ENCODE measurements at places on chromosomes 5 and 9.
A peak's percentile ranks its signal among the peaks of the same experiment; 100 is the strongest.

DNA sequence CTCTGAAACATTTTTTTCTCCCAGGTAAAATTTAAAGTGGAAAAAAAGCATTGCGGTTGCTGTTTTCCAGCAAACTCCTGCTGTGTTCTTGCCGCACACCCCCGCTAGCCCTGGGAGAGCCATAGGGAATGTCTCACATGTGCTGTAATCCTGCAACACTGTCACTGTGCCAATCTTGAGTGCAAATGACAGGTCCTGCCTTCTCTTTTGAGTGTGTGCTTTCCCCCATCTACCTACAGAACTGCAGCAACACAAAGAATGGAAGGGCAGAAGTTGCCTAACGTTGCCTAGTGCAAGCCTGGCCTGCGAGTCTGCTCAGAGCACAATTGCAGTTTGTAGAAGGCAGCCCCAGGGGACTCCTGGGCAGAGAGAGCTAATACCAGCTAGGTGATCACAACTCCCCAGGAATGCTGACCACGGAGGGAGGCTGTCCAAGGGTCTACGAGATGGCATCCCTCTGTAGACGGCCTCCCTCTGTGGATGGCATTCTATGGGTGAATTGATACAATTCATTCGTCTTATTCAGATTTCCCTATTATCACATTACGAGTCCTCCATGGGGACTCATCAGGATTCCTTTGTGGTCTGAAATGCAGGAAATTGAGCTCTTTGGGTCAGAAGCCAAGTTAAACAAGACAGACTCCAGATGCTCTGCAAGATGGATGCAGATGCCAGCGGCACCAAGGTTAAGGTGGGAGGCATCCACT, 172.6 kb upstream of the S1PR3 start:
- peak; percentile 54 for DNase-seq

DNA sequence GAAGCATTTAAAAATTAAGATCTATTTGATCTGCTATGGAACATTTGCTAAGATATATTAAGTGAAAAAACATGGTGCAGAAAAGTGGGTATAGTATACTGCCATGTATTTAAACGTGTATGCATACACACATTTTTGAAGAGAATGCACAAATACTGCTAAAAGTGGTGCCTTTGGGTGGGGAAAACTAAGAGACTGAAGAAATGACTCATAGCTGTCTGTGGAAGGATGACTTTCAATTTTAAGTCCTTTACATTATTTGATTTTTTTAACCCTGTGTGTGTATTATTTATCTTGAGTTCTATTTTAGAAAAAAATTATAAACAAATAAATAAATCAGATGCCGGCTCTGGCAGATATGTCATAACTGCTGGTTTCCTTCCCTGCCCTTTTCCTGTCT, 120.7 kb upstream of the SLIT3 start:
- no peak for DNase-seq

DNA sequence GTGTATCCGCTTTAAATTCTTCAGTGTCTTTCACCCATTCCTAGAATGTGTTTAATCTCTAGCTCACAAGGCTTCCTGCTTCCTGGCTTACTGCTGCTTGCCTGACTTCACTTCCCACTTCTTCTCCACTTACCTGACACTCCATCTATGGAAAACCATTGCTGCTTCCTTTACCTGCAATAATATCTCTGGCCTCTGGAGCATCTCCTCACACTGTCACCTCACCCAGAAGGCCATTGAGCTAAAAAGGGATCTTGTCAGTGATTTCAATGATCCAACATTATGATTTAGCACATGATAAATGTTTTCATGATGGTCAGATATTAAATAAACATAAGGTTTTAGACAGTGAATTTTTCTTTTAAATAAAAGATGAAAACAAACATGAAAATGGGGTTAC, 281.1 kb downstream of the MRPS30 start:
- DNase-seq, result no peak

DNA sequence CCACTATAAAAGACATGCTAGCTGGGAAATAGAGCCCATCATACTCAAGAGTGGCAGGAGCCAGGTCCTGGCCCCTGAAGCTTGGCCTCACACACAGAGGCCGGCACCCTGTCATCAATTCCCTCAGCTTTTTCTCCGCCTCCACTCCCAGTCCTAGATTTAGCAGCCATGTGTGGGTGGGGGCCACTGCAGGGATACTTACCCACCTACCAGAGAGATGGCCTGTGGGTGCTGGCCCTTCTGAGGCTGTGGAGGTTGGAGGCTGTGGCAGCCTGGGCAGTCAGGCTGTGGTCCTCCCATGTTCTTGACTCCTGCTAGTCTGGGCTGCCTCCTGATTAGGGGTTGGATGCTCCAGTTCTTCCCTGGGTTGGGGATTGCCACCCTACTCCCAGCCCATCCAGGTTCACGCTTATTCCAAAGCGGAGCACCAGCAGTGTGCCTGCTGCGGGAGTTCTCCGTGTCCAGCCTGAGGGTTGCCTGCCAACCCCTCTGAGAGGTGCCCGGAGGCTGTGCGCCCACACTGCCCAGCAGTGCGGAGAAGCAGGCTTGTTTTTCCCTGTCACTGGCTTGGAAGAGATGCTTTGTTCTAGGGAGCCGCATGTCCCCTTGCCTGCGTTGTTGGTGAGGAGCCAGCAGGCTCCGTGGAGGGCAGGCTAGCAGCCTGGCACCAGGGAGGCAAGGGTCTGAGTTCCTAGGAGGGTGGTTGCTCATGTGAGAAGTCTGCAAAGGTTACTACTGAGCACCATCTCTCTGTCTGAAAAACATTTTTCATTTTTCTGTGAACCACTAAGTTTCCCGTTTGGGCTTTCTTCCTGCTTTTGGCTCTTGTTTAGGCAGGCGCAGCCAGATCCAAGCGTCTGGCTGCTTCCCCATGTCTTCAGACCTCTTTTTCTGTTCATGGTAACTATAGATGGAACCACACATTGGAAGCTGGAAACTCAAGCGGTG, 7.5 kb downstream of the SLC22A5 start:
- no peak for DNase-seq

- DNase-seq, result peak; percentile 51
These were observed 148.4 kb downstream of the TTLL11 start for GRCh38 chr9:121944711-121945191.

- no peak for DNase-seq
These were observed 98.7 kb downstream of the CCDC192 start for GRCh38 chr5:127801751-127802476.

GRCh38 chr5:90473396-90474234, 956 bp downstream of the MBLAC2 start:
- DNase-seq, result no peak

GRCh38 chr5:56737002-56737621, 78.2 kb upstream of the MAP3K1 start:
- peak; percentile 10 for DNase-seq

- no peak for DNase-seq
These were observed 112.5 kb upstream of the GAS1 start for GRCh38 chr9:87059772-87060171.

GRCh38 chr5:150368526-150368925, 11.0 kb downstream of the TCOF1 start:
- no peak for DNase-seq

DNA sequence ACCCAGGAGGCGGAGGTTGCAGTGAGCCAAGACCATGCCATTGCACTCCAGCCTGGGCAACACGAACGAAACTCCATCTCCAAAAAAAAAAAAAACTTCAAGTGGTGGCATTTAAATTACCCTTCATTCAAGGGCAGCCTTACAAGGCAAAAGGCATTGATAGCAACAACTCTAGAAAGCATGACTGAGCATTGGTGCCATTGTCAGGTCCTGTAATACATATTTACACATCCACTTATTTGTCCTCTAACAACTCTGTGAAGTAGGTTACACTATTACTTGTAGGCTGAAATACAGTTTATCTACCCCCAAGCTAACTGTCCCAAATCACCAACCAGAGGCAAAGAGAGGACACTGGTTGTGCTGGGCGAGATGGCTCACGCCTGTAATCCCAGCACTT, 52.7 kb upstream of the LARP1 start:
- DNase-seq, result no peak

GRCh38 chr9:85445887-85446286, 295.9 kb downstream of the AGTPBP1 start:
- DNase-seq, result no peak

GRCh38 chr9:5186416-5187169, 1.2 kb upstream of the INSL6 start:
- peak; percentile 27 for DNase-seq

DNA sequence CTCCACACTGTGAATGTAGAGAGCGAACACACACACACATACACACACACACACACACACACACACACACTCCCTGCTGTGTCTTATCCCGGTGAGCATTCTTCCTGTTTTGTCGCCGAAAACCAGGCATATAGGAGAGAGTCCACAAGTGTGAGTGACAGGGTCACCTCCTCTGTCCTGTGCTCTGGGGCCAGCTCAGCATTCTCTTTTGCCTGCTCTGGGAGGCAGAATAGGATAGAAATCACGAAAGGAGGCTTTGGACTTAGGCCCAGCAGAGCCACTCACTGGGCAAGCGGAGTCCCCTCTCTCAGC, 3.0 kb downstream of the LAMC3 start:
- no peak for DNase-seq

- DNase-seq, result peak; percentile 11
These were observed 500.9 kb downstream of the EFNA5 start for GRCh38 chr5:107169867-107170266.

DNA sequence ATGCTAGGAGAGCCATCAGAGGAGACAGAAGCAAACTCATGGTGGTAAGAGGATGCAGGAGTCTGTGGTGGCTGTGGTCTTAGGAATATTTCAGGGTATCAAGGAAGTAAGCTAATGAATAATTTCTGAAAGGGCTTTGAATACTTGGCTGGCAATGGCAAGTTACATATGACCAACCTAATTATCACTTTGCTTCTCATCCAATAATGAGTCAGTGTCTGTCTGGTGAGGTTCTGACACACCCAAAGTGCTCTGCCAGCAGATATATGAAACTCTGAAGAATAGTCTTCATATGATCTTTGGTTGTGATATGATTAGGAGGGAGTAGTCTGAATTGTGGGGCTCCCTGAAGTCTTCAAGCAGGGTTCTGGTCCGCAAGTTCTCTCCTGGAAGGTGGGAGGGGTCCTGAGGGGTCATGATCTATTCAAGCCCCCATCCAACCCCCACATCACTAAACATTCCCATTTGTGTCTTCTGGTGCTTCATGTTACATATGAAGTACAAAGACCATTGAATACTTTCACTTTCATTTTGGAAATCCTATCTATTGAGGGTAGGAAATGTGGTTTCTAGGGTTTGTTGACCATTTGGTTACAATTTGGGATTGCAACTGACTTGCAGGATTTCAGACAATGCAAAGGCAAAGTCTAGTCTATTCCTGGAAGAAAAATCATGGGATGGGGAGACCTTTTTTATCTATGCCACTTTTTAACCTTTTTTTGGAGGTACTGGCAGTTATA, 199.9 kb upstream of the CDKN2B start:
- no peak for DNase-seq

DNA sequence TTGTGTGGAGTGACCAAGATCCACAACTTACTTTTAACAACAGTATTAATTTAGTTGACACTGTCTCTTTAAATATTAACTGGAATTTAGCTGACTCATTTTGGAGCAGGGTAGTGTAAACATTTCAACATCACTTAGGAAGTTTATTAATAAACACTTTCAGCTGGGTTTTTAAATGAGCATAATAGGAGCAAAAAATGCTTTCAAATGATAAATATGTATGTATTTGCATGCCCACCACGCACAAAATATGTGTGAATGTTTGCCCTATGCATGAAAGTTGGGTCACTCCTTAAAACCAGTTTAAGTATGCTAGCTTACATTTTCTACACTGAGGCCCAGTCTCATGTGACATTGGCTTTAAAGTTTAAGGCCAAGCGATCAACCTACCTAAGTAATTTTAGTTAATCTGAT, 2.9 kb downstream of the ZFAND5 start:
- no peak for DNase-seq

DNA sequence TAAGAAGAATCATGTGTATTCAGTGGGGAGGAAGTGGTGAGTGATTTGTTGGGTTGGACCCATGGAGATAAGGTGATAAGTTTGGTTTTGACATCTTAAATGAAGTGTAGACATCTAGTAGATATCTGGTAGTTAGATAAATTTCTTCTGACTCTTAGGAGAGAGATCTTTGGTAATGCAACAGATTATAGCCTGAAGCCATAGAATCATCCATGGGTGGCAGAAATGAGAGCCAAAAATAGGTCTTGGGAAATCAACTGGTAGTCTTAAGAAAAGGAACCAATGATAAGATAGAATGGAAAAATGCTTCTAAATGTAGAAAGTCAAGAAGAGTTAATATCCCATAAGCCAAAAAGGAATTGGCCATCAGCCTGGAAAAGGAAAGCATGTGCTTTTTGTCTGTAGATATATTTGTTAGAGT, 532.7 kb upstream of the GRAMD2B start:
- no peak for DNase-seq

DNA sequence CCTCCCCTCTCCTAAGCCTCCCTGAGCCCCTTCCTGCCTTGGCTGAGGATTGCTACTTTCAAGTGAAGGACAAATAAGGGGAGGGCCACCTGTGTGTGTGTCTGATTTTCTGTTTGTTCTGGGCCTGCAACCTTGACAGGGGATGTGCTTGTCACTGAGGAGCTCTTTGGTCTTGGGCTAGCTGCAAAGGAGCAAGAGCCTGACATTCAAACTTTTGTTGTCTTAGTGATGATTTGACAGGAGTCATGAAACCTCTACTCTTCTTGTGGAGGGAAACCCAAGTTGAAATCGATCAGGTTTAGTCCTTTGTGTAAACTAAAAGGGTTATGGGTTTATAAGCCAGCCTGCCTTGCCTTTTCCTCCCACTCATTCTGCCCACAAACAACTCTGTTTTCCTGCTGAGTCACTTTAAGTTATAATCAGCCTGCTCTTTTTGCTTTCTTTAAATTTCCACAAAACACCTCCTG, 16.9 kb downstream of the CLTA start:
- no peak for DNase-seq

DNA sequence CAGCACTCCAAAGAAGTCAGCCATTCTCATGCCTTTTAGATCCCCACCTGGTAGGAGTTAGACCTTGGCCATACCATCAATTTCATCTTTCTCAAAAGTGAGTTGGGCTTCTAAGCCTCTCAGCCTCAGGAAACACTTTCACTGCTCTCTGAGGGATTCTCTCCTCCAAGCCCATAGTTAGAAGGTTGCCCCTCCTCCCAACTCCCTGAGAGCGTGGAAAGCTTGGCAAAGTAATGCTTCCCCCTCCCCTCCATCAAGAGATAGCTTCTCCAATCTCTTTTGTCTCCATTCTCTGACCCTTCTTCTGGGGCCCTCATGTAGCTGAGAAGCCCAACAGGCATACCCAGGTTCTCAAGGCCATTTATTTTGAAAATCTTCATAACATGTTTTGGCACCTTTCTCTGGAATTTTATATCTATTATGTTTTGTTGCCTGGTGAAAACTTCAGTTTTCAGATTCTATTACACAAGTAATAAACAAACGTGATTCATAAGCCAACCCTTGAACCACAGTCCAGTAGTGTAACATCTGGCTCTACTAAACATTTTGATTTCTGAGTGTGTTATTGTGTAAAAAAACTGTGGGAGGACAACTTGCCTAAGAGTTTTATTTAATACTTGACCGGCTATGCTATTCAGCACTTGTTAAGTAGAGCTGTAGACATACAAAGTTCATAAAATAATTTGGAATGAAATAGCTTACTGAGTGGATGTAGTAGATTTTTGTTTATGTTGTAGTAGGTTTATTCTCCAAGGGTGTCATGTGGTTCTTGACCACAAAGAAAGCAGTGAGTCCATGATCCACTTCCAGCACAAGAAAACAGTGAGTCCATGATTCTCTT, 17.1 kb downstream of the LVRN start:
- DNase-seq, result peak; percentile 77
